ENCODE measurements at places on chromosomes 11 and 22.

DNA sequence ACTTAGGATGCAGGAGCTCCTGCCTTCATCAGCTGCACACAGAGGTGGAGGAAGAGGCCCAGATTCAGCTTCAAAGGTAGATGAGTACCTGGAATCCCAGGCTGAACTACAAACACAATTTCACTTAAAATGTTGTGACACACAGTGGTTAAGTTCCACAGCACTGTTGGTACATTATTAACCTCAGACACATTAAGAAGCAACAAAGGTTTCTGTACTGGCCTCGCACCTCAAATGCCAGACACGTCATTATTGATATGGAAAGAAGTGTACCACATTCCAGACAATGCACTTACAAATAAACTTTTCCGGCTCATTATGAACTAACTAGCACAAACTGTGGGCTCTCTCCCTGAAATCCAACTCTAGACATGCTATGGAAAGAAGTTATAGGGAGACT is 34.6 kb downstream of the PRDM10 start:
- no peak for DNase-seq

GRCh38 chr11:59984368-59984767 is 20.5 kb downstream of the OOSP4A start:
- DNase-seq: no peak

DNA sequence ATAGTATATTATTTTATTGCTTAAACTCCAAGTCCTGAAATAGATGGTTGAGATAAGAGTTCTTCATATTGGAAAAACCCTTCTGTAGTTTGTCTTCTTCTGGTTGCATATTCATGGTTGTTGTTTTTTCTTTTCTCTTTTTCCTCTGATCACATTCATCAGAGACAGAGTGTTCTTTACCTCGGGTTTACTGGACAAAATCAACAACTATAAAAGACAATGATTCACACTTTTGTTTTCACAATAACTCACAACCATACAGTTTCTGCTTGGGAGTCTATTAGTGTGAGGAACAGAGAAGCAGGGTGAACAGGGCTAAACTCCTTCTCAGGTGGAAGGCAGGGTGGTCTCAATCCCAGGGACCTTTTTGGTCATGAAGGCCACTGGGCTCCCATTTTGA is 2.6 kb upstream of the SLC22A25 start:
- no peak for DNase-seq

DNA sequence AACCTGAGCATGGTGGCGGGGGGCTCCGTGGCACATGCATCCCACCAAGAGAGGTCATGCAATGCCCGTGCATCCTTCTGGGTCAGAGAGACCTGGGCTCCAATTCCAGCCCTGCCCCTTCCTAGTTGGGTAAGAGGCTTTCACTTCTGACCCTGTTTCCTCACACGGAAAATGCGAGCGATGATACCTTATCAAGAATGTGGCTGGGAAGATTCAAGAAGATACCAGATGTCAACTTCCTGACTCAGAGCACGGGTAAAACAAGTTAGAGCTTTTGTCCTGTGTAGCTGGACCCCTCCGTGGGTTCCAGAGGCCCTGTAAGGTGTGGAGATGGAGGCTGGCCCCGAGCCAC is 8.7 kb upstream of the DGKZ start:
- no peak for DNase-seq

- no peak for DNase-seq
These were observed 30.2 kb upstream of the PPFIA1 start for GRCh38 chr11:70240337-70240736.

DNA sequence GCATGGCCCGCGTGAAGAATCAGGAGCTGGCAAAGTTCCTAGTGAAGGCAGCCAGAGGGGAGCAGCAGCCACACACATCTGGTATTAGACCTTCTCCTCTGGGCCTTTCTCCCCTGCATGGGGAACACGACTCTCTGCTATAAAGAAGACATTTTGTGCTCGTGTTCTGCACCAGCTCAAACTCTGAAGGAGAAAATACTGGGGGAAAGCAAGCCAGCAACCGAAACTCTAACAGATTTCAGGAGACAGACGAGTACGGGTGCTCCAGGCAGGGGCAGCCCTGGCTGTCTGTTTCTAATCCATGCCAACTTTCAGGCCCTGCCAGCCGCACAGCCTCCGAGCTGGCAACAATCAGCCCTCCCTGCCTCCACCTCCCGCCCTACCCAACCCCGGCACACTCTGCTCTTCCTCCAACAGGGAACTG is 296.3 kb downstream of the BRD1 start:
- no peak for DNase-seq

DNA sequence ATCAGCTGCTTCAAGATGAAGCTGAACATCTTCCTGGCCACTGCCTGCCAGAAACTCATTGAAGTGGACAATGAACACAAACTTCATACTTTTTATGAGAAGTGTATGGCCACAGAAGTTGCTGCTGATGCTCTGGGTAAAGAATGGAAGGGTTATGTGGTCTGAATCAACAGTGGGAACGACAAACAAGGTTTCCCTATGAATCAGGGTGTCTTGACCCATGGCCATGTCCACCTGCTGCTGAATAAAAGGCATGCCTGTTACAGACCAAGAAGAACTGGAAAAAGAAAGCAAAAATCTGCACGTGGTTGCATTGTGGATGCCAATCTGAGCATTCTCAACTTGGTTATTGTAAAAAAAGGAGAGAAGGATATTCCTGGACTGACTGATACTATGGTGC is 22.2 kb upstream of the BIRC3 start:
- no peak for DNase-seq

DNA sequence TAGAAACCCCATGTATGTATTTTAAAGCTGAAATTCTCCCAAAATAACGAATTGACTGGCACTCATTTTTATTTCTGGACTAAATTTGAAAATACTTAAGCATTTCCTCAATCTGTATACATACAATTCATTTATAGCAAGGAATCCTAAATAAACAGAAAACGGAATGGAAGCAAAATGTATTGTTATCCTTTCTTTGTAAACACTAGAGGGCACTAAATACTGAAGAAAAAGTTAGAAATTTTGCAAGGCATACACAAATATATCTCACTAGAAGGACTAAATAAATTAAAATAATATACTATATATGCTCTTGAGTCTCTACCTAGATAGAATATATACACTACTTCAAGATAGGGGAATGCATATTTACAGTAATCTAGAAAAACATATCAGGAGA is 23.1 kb upstream of the ANO5 start:
- DNase-seq: no peak

DNA sequence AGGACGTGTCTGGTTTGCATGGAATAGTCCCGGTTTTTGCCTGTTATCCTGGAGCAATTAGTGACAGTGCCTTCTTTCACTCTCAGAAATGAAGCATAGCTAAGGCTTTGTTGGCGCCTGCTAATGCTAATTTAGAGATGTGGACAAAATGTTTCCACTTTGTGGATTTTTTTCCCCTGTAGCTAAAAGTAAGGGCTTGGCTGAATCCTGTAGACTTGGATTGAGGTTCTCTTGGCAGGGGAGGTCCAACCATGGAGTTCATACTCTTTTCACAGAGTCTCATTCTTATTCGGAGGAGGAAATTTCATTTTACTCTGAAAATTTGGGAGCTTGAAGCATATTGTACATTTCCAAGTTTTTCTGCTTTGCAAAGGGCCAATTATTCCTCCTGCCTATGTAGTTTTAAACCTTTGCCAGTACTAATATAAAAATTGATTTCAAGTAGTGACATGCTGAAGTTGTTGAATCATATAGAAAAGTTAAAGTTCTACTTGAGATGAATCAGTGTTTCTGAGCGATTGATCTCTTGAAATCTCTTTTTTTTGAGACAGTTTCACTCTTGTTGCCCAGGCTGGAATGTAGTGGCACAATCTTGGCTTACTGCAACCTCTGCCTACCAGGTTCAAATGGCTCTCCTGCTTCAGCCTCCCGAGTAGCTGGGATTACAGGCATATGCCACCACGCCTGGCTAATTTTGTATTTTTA is 20.0 kb downstream of the PPFIA1 start:
- DNase-seq: no peak

- DNase-seq: no peak
These were observed 721.8 kb downstream of the CNTN5 start for GRCh38 chr11:99742501-99742900.

DNA sequence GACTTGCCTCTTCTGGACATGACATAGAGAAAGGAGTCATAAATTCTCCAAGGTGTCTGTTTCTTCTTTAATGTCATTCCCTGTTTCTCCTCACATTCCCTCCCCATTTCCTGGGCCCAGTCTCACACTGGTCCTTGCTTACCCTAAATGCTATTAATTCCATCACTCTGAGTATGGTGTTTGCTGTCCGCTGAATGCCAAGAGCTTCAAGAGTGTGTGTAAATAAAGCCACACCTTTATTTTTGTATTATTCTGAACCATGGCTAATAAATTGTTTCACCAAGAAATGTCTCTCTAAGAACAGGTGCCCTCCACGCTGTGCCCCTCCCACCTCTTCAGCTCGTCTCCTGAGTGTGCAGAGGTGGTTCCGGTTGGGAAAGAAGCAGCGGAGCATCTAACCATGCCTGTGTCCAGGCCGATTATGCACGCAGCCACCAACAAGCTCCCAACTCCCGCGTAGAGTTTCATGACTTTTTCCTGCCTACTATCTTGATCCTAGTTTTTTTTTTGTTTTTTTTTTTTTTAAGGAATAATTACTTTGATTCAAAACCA is 8.6 kb downstream of the TMEM121B start:
- DNase-seq: no peak

- DNase-seq: no peak
These were observed 16.6 kb downstream of the CAPRIN1 start for GRCh38 chr11:34068111-34068510.

GRCh38 chr11:61914471-61915171 is 2.7 kb downstream of the RAB3IL1 start:
- DNase-seq: no peak

Measured in left renal cortex interstitium (tissue), 4 donors.